ENCODE measurements at places on chromosomes 4 and X. TPM values are rescaled to one million over a fixed set of nuclear protein-coding genes. Genes with fewer than 3 reads are reported as not detected.
A peak's percentile ranks its signal among the peaks of the same experiment; 100 is the strongest.

SLC49A3 gene
- 8.5 TPM for total RNA-seq

EREG gene
- 28.3 TPM for total RNA-seq

FAM241A gene
- total RNA-seq: 2.0 TPM

SPANXN3 gene
- 0.52 TPM for total RNA-seq

AP1AR gene
- total RNA-seq: 48.1 TPM

TBX22 gene
- 0.10 TPM for total RNA-seq

CXCL10 gene
- 2.8 TPM for total RNA-seq

DNA sequence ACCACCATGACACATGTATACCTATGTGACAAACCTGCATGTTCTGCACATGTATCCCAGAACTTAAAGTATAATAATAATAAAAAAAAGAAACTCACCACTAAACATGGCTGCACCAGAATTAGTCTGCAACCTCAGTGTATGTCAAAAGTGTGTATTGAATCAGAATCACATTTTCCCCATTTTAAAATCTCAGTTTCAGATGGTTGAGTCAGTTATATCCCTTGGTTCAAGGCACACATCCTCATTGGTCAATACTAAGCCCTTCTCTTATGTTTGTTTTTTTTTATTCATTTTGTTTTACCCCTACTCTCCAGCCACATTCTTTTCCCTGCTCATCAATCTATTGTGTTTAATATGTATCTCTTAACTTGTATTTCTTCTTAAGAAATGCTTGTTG lies 57.8 kb upstream of the ANXA3 start:
- DNase-seq: no peak

DNA sequence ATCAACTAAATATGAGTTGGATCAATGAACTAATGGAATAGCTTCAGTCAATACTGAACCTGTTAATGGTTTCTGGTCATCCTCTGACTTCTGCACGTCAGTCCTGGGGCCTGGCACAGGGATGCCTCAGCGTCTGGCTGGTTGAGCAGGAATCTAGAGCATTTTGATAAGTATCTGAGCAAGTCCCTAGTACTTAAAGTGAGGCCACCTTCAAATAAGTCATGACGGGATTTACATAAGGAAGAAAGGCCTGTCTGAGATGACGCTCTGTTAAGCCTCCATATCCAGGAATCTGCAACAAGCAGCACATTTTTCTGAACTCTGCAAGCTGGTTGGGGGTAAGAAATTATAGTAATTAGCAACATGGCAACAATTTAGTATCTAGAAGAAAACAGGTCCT lies 83.2 kb upstream of the TBC1D9 start:
- no peak for DNase-seq

DNA sequence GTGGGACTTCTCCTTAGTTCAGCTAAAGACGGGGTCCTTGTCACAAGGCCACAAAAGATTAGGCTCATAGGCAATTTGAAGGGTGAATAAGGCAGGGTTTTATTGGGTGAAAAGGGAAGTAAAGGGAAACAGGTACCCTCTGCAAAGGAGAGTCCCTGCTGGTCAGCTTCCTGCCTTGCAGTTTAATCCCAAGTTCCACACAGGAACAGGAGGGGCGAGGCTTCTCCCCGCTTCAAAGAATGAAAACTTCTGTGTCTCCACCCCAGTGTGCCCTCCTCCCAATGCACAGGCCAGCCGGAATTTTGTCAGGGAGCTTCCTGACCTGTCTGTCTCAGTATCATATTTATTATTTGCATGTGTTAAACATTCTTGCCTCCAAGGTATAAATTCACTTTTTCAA lies 37.1 kb downstream of the ITM2A start:
- no peak for DNase-seq

DNA sequence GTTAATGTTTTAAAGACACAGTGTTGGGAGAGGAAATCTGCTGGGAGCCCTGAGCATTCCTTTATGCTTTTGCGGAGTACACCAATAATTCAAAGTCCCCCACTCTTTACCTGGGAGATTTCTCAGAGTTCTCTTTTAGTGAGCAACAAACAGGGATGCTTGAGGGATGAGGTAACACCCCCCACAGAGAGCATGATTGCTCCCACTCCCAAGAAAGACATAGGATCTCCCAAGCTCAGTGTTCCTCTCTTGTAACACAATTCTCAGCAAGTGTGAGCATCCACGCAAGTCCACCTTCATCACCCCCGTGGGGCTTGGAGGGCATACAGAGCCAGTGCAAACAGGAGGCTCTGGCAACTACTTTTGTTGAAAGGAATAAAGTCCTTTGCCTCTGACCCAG lies 36.1 kb downstream of the GSPT2 start:
- DNase-seq: no peak

DNA sequence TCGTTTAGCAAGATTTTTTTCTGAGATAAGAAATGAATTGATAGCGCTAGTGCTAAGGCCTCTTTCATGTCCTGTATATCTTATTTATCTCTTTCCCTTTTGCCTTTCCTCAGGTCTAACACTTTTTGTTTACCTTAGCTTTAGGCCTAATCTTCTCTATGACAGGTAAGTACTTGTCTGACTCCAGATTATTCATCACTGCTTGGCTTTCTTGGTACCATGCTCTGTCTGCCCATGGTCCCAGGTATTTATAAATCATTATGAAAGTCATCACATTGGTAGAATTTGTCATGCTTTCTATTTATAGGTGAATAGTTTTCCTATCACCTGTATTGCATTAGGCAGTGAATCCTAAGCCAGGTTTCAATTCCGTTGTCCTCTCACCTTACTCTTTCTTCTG lies 99.5 kb upstream of the CTSO start:
- no peak for DNase-seq

DNA sequence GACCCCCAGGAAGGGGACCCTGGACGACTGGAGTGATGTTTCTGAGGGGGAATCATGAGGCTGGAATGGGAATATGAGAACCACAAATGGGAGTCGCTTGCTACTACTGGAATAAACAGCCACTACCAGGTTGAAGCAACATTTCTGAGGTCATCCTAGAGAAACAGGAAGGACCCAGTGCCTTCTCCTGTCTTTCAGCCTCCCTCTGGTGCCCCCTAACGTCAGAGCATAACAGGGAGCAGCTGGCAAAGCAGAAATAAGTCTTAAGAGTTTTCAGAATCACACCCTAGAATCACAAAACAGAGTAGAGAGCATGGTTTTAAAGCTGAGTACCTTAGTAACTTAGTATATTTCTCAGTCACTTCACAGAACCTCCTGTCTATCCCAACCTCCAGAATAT lies 347.8 kb upstream of the PITX2 start:
- peak; percentile 70 for DNase-seq

GRCh38 chr4:10715696-10716095 lies 31.1 kb upstream of the CLNK start:
- peak; percentile 42 for DNase-seq

DNA sequence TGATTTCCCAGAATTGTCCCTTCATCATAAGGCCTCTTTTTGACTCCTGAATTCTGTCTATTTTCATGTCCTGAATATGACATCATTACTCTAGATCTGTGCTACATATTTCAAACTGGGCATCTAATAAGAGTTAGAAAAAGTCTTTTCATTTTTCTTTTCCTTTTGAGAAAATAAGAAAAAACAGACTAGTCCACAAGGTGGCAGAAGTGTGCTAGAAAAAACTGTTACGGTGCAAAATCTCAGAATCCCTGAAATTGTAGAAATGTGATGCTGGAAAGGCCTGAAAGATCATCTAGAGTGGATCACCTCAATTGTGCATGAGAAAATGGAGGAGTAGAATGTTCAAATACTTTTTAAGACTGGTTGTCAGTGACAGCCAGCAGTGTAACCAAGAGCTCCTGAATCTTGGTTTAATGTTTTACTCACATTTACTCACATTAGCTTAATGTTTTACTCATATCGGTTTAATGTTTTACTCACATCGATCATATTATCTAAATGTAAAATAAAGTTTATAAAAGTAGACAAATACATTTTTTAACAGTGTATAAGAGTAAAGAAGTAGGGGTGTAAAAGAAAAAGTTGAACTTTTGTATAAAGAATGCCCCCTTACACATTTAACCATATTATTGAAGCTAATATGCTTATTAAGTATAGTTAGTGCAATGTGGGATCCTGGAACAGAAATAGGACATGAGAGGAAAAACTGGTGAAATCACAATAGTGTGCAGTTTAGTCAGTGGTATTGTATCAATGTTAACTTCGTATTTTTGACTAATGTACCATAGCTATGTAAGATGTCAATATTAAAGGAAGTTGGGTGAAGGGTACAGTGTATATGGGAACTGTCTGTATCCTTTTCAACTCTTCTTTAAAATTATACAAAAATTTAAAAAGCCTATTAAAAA lies 15.2 kb downstream of the ASB11 start:
- DNase-seq: peak; percentile 28

DNA sequence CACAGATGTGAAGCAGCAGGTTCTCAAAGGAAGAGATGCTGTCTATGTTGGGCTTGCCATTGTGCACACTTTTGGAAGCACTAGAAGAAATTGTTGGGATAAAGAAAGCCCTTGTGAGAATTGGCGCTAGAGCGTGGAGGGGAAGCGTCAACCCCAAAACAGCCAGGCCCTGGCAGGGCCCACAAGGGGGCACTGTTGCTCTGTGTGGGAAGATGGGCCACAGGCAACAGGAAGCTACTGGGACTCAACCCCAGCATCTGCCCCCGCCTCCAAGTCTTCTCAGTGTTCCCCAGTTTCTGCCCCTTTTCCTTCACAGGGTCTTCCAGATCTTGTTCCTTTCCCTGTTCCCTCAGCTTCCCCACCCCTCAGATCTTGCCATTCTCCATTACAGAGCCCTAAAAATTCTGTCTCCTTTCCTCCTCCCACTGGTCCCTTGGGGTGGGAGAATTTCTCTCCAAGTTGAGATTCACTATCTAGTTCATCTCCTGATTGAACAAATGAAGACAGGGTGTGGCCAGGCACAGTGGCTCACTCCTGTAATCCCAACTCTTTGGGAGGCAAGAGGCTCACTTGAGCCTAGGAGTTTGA lies 85.5 kb downstream of the STARD8 start:
- DNase-seq: peak; percentile 71

DNA sequence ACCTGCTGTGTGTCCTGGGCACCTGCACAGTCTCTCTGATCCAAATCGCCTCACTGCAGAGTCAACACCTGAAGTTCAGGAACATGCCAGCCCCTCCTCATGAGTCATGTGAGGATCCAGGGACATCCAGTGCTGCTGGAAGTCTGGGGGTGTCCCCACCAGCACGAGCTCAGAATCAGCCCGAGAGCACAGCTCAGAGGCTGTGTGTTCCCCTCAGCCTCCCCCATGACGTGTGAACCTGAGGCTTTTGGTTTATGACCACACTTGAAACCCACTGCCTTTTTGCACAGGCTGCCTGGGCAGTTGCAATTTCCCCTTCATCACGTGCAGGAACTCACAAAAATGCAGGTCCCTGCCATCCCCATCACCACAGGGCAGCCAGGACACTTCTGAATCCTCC lies 47.1 kb downstream of the PPP2R2C start:
- no peak for DNase-seq

GRCh38 chr4:132063829-132064228 lies 1085.3 kb upstream of the PCDH10 start:
- DNase-seq: no peak

DNA sequence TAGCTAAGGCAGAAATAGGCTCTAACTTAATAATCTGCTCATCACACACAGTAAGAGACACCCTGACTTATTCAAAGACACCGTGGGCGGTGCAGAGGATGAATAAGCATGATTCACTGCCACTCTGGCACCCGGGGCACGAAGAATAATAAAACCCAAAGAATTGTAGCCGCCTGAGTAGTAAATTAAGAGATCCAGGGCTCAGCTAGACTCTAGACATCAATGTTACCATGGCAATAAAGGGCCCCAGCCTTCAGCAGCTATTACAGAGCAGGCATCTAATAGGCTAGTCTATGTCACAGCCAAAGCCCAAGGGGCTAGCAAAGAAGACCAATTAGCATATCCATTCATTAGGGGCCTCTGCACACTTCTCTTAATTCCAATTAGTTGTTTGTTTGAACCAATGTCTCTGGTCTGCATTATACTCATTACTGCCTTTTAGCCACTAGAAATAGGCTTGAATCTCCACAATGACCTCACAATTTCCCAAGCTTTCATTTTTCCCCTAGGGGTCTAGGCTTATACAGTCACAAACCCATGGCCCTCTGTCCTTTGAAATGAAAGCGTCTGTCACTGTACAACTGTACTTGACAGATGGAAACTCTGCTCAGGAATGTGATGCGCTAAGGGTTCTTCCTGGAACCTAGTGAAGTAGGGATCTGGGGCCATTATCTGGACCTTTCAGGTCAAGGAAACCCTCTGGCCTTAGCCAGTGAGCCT lies 3.0 kb upstream of the ATP1B4 start:
- DNase-seq: no peak

DNA sequence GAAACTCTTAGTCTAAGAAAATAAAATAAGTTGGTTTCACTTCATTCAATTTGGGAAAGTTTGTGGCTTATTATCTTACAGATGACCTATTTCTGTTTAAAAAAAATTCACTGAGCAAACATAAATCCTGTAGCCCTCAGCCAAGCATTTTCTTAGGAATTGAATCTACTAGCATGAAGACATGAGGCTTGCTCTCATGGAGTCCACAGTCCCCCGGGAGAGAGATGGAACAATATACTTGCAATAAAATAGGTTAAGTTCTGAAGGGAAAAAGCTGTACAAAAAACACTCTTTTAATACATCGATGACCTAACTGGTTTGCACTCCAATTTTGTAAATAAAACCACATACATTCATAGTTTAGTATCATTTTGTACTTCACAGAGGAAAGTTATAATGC lies 642.6 kb upstream of the FAM241A start:
- no peak for DNase-seq

DNA sequence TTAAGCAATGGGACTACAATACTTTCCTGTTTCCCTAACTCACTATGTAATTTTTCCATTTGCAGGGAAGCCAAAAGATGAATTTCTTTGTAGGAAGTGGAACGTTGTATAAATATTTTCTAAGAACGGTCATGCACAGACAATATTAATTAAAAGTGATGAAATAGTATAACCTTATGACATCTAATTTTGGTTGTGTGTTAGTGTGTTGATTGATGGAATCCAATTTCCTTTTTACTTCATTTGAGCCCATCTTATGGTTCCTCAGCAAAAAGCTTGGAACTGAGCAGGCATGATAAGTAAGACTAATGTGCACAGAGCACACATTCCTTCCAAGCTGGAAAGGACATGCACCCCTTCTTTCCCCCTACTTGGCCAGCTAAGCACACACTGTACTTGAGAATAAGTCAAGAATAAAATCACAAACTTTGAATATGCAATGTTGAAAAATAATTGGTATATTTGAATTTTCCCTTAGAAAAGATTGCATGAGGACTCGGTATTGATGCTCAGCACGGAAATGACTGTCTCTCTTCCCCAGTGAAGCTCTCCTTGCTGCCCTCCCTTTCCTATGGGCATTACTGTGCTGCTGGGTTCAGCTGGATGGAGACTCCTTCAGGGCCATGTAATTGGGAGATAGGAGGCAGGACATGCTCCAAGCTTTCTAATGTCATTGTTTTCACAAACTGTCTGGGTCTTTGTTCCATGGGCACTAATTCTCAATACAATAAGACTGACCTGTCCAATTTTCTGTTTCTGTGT lies 19.2 kb upstream of the PDLIM3 start:
- no peak for DNase-seq

DNA sequence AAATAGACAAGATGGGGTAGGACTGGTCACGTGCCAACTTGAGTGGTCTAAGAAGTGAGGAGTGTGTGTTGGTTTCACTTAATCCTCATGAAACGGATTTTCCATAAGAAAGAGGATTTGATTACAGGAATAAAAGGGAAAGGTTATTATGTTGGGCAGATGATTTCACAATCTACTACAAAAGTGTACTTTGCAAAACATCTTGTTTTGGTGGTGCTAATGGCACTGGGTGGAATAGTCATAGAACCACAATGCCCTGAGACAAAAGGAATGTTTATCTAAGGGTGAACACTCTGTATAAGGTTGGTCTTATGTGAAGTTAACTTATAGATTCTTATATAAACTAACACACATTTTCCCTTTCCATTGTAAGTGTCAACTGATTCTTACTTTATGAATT lies 45.6 kb downstream of the GLUD2 start:
- DNase-seq: no peak

Data from hepatocyte (in vitro differentiated cells).